Sigmoid colon (tissue), 7 donors: ENCODE measurements at places on chromosomes 13 and 19. TPM values are rescaled to one million over a fixed set of nuclear protein-coding genes. Genes with fewer than 3 reads are reported as not detected.

ZNF709 gene
- 8.3 TPM for total RNA-seq

ZNF763 gene
- 2.3 TPM for total RNA-seq

FGF14 gene
- total RNA-seq, result 1.1 TPM

CPB2 gene
- not detected for total RNA-seq

ZNF208 gene
- total RNA-seq, result 17.1 TPM

C5AR1 gene
- total RNA-seq, result 6.9 TPM

MYBPC2 gene
- not detected for total RNA-seq

CYP2F1 gene
- total RNA-seq, result not detected

ARHGEF7 gene
- total RNA-seq, result 48.4 TPM

PARP4 gene
- total RNA-seq, result 37.8 TPM

KLK15 gene
- total RNA-seq, result not detected
